ENCODE measurements at places on chromosomes 6 and 20.
A peak's percentile ranks its signal among the peaks of the same experiment; 100 is the strongest.

DNA sequence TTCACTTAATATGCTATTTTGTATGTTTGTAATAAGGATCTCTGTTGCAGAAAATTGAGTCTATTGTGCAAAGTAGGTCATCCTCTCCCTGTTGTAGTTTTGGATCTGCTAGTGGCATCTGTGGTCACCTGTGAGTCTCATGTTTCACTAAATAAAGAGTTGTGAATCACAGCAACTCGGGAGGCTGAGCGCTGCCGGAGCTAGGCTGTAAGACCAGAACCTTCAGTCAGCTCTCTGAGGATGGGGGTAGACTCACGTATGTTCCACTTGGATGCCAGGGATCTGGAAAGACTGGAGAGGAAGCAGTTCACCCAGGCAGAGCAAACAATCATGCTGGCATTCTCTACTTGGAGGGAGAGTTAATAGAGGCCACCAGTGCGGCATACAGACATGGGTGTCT is 187.3 kb upstream of the FOXA2 start:
- no peak for DNase-seq

DNA sequence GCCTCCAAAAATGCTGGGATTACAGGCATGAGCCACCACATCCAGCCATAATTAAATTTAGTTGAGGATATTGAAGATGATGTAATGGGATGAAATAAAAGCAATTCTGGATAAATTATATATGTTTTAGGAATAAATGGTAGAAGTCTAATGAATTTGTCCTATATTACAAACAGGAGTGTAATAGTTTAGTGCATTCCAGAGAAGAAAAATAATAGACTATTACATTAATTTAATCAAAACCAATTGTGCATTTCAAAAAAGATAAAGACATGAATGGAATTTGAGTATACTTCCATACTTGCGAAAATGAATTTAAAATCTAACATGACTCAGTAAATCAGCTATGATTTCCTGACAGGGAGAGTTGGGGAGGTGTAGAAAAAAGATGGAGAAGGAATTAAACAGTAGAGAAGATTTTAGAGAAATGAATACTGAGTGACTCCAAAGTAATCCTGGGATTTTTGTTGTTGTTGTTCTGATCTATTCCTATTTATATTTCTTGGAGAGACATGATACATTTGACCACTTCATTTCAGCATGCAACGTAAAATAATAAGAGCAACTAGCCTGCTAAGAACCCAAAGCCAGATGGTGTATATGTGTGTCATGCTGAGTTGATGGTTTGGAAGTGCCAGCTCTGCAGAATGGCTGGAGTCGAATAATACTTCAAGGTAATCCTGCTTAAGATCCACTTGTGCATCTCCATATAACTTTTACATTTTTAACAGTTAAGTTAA is 67.4 kb downstream of the AIG1 start:
- DNase-seq = no peak

GRCh38 chr6:44478158-44478557 is 90.7 kb downstream of the CDC5L start:
- no peak for DNase-seq

DNA sequence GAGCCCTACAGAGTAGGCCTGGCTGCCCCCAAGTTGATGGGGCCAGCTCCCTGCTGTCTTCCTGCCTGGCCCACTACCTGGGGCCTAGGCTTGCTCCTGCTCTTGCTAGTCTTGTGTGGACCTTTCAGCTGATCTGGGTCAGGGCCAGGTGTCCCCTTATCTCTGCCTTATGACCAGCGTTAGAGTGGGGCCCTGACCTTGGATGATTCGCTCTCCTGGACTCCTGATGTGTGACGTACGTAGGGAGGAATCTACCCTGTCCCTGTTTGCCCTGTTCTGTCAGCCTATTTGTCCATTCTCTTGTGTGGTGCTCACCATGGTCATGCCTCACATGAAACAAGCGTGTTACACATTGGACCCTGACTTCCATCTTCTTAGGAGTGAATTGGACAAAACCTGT is 571.8 kb downstream of the QKI start:
- no peak for DNase-seq

DNA sequence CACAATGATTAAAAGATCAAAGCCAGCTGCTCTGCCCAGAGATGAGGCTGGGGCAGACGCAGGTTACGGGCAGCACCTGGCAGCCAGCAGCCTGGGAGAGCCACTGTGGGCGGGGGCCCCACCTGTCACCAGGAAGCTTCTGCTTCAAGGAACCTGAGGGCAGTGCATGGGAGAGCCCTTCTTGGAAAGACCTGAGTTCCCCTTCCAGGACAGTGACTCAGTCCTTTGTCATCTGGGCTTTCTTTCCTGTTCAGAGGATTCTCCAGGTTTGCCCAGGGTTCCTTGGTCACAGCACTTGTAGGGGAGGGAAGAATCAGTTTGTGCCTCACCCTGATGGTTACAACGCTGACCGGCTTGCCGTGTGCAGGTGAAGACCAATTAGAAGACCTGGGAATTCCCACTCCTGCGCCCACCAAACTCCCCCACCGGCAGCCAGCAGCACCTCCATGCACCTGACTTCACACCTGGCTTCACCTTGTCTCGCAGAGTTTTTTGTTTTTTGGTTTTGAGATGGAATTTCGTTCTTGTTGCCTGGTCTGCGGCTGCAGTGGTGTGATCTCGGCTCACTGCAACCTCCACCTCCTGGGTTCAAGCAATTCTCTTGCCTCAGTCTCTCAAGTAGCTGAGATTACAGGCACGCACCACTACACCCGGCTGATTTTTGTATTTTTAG is 2.0 kb downstream of the ZBP1 start:
- no peak for DNase-seq

DNA sequence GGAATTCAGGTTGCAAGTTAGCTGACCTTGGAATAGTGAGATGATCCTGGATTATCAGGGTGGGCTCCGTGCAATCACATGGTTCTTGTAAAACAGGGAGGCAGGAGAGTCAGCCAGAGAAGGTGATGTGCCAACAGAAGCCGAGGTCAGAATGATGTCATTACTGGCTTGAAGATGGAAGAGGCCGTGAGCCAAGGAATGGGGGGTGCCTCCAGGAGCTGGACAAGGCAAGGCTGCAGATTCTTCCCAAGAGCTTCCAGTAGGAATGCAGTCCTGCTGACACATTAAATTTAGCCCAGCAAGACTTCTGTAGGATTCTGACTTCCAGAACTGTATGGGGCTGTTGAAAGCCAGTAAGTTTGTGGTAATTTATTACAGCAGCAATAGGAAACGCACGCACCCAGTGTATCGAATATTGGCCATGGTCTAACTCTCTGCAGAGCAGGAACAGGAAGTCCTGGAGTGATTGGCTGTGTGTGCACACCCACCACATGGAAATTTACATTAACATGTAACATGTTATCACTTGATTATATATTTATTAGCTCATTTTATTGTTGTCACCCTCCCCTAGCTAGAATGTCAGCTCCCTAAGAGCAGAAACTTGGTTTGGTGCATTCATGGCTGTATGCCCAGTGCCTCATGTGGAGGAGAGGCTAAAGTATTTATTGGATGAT is 19.1 kb downstream of the SLC24A3 start:
- no peak for DNase-seq

DNA sequence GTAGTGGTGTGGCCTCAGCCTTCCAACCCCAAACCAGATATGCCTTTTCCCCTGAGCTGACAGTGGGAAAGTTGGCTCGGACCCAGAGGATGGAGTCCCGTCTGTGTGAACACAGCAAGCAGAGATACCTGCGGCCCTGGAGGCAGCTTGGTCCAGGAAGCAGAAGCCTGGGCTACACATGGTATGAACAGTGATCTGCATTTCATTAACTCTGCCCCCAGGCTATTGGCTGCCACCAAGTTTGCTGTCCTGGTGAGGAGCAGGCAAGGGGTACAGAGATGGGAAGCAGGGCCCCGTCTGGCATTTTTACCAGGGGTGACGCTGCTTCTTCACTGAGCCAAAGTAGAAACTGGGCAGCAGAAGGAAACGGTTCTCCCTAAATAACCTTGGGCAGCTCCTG is 90.0 kb downstream of the EDN3 start:
- DNase-seq = no peak

DNA sequence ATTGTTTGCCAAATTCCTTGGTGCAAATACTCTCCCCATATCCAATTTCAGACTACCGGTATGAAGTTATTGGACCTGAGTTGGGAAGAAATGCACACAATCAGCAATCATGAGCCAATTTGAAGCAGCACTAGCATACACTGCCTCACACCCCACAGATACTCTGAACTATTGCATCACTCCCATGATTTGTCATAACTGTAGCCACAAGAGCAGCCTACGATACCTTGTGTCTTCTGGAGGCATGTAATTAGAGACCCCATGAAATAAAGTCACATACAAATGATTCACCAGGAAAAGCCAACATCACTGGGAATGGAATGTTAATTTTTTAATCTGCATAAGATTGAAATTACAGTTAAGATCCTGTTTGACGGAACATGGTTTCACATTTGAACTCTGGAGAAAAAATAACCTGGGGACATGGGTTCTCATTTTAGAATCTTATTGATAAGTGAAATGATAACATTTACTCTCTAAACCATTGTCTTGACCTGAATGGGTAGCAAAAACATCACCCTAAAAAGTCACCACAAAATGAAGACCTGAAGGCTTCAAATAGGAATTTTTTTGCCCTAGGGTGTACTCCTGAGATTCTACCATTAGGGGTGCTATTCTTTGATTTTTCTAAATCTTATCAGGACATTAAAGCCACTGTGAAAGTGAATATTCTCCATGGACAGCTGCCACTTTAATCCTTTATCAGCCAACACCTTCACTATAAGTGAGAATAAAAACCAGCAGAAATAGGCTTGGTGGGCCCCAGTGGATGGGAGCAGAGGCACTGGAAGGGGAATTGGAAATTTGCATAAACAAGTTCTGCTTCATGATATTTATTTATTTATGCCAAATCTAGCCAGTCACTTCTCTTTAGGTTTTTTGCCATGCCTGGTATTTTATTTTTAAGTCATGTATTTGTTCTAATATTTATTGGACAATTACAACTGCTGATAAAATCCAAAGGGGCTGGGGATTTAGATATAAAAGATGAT is 34.5 kb upstream of the HBS1L start:
- DNase-seq = peak; percentile 5

- no peak for DNase-seq
These were observed 57.9 kb downstream of the LY86 start for GRCh38 chr6:6646384-6646783.

- DNase-seq = no peak
These were observed 99.0 kb downstream of the FIG4 start for GRCh38 chr6:109790131-109790530.

- DNase-seq = peak; percentile 7
These were observed 161.0 kb downstream of the ASCC3 start for GRCh38 chr6:100719883-100720682.

DNA sequence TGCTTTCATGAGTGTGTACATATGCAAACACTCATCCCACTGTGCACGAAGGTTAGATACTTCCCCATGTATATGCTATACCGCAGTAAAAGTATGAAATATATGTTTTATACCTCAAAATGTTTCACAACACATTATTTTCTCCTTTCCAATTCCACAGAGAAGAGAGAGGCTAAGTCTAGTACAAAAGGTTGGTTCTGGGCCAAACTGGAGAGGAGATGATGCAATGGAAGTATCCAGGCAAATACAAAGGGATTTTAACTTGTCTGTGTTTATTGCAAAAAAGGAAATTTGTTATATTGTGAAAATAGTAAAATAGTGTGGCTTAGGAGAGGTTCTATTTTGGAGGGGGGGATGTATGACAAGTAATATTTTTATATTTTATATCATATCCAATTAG is 112.6 kb downstream of the PLCB1 start:
- peak; percentile 4 for DNase-seq

DNA sequence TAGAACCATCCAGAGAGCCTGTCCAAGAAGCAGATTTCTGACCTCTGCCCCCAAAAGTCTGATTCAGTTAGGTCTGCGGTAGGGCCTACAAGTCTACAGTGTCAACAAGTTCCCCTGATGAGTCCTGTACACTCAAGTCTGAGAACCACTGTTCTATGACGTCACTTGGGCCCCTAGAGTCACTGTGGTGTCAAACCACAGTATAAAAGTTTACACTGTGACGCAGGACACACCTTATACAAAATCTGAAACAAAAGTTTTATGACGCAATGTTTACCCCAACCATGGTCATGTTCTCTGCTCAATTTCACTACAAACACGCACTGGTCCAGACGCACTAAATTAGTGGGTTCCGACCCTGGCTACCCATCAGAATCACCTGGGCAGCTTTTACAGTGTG is 17.9 kb downstream of the SLA2 start:
- DNase-seq = no peak

- no peak for DNase-seq
These were observed 72.6 kb upstream of the DUSP22 start for GRCh38 chr6:219641-220198.

- DNase-seq = peak; percentile 48
These were observed 30.1 kb downstream of the RIMS4 start for GRCh38 chr20:44780226-44780625.

- DNase-seq = no peak
These were observed 438.2 kb downstream of the CD83 start for GRCh38 chr6:14555804-14556203.

GRCh38 chr6:88914180-88914579 is 49.2 kb downstream of the RNGTT start:
- no peak for DNase-seq

- DNase-seq = peak; percentile 67
These were observed 1.6 kb downstream of the SLC17A9 start for GRCh38 chr20:62953839-62954703.

DNA sequence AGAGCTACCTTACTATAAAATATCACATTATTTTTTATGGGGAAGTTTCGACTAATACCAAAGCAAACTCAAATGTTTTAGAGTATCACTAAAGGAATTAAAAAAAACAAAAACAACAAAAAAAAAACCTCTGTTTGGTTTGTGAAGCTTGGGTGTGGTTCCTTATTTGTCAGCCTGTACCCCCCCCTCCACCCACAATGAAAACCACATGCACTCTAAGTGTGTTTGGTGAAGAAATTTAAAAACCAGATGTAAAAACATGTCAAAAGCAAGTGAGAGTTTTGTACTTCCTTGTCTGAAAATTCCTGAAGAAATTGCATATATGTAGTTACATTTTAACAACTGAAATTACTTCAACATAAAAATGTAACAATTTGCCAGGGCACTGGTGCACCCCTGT is 3.1 kb downstream of the STK38 start:
- no peak for DNase-seq

GRCh38 chr20:9515741-9516233 is 1.4 kb downstream of the LAMP5 start:
- no peak for DNase-seq

DNA sequence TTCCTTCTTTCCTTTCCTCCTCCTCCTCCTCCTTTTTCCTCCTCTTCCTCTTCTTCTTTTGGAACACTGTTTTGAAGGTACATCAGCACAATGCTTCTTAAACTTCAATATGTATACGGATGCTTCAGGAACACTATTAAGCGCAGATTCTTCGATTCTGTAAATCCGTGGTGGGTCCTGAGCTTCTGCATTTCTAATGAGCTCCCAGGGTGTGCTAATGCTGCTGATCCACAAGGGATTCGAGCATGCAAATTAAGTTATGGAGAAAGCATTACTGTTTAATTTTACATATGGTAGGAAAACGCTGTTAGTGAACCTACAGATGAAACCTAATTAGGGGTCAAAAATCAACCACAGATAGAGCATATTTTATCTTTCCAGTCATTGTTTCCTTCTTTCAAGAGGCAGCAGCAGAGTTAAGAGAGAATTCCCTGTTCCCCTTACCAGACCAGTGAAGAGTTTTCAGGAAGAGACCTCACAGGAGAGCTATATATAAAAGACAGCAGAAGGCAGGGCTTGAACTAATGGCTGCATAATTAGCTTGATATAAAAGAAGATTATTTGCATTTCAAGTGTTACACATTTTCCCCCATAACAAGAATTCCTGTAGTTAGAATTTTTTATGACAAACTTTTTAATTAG is 47.2 kb downstream of the KIF13A start:
- no peak for DNase-seq

GRCh38 chr6:149951626-149952025 is 9.8 kb downstream of the ULBP2 start:
- DNase-seq = no peak
